NCI-H1417 (cell line): ENCODE measurements at places on chromosomes 11 and 22.

- DNase-seq: no peak
Observed at GRCh38 chr11:78833237-78833636, 258.6 kb upstream of the NARS2 start.

- DNase-seq: no peak
Observed at GRCh38 chr11:69310934-69311766, 17.2 kb downstream of the MYEOV start.

- no peak for DNase-seq
Observed at GRCh38 chr22:36901411-36902142, 11.9 kb upstream of the CSF2RB start.

DNA sequence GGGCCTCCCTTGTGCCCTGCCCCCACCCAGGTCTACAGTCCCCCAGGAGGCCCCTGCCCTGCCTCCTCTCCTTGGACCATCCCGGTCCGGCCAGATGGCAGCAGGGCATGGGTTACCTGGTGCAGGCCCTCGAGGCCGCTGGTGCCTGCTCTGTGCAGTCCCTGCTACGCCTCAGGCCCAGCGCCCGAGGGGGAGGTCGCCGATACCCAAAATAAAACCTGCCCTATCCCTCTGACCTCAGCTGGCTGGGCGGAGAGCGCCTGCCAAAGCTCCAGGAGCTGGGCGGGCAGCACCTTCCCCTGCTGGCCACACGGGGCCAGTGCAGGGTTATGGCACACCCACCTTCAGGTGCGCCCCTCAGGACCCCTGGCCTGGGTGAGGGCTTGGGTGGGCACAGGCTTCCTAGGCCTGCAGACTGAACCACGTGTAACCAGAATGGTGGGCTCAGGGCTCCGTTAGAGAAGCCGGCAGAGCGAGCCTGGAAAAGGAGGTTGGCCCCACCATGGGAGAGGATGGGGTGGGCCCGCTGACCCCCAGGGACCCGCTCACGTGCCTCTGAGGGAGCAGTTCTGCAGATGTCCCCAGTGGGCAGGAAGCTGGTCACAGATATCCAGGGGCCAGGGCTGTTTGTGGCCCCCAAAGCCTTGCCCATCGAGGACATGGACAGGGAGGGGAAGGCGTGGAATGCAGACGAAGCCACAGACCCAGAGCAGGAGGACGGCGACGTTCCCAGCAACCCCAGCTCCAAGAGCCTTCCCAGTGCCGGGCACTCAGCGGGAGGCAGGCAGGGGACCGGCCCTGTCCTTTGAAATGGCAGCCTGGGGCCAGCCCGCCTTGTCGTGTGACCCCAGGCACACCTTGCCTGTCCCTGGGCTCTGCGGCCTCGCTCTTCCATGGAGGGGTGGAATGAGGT lies 1.7 kb upstream of the TNNT3 start:
- DNase-seq: no peak

GRCh38 chr11:115673720-115674119 lies 169.5 kb upstream of the CADM1 start:
- DNase-seq: no peak

DNA sequence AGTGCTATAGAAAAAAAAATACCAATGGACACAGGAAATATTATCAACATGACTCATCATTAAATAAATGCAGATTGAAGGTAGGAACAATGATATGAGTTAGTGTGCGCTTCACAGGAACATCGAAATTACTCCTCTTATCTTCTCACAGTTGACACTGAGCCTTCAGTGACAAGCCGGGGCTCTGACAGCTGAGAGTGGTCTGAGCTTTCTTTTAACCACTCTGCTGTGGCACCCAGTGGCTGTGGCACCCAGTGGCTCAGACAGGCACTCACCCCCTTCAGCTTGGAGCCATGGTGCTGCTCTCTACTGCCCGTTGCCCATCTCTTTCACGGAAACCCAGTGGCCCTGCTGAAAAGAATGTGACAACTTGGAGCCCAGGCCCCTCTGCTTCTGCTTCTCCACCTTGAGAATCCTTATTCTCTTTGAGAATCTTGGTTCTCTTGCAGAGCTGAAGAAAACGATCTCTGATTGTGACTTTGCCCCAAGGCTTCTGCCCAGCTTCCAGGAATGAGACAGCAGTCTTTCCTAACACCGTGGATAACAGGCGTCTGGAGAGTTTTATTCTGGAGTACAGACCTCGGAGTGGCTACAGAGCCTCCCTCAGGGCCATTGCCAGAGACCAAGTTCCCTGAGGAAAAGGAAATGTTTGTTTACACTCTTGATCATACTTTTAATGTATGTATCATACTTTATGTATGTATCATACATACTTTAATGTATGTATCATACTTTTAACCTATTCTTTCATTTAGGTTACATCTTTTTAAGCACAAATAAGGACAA lies 37.1 kb upstream of the OR8B8 start:
- DNase-seq: no peak

DNA sequence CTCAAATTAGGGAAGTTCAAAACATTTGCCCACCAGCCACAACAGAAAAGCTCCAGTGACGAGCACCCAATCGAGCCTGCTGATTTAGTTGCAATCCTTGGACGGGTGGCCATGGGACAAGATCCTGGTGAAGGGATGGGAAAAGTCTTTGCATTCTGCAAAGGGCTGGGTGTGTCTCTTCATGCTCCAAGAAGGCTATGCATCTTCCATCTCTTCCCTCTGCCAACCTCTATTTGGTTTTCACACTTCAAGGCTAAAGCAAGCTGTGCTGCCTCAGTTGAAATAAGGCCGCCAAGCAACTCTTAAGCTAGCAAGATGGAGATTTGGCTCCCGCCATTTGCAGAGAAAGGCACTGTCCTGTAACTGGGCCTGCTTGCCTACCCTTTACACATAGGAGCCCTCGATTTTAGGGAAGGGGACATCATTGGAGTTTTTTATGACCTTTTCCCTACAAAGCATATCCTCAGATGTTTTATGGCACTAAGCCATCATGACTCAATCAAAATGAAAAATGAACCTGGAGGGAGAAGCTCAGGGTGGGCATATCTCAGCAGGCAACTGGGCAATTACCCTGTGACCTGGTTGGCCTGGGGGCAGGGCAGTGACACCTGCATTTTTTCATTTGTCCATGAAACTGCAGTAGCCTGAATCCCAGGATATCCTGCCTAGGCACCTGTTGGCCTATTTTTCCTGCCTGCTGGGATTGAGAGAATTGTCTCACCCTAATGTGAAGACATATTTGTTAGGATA lies 45.0 kb upstream of the BLID start:
- no peak for DNase-seq

DNA sequence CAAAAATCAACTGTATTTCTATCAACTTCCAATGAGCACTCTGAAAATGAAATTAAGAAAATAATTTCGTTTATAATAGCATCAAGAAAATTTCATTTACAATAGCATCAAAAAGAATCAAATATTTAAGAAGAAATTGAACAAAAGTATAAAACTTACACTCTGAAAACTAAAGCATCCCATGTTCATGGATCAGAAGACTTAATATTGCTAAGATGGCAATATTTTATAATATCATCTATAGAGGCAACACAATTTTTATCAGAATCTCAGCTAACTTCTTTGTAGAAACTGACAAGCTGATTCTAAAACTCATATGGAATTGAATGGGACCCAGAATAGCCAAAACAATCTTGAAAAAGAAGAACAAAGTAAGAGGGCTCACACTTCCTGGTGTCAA lies 19.9 kb downstream of the NUP160 start:
- DNase-seq: no peak

DNA sequence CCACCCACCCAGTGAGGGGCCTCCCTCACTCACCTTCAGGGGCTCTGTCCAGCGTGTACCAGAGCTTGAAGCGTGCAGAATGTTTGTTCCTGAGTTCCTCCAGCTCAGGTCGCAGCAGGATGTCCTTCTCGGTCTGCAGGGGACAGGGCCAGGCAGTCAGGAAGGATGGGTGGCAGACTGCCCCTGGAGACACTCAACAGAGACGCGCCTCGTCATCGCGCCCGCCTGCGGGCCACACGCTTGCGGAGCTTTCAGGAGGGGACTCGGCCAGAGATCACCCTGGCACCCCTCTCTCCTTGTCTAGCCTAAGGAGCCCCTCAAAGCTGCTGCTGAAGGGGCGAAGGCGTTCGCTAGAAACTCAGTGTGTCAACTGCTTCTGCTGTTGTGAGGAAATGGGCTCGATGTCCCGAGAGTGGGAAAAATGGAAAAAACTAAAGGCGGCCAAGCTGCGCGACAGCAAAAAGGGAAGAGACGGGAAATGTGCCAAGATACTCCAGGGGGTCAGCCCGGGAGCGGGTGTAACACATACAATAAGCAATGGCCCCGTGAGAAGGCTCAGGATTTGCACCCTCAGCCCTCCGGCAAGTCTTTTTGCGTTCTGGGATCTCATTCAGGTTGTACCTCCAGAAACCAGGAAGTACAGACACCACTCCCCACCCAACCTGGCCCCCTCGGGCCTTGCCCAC lies 9.2 kb upstream of the POLDIP3 start:
- DNase-seq: no peak
